ENCODE measurements at places on chromosomes 16 and 17.
A peak's percentile ranks its signal among the peaks of the same experiment; 100 is the strongest.

DNA sequence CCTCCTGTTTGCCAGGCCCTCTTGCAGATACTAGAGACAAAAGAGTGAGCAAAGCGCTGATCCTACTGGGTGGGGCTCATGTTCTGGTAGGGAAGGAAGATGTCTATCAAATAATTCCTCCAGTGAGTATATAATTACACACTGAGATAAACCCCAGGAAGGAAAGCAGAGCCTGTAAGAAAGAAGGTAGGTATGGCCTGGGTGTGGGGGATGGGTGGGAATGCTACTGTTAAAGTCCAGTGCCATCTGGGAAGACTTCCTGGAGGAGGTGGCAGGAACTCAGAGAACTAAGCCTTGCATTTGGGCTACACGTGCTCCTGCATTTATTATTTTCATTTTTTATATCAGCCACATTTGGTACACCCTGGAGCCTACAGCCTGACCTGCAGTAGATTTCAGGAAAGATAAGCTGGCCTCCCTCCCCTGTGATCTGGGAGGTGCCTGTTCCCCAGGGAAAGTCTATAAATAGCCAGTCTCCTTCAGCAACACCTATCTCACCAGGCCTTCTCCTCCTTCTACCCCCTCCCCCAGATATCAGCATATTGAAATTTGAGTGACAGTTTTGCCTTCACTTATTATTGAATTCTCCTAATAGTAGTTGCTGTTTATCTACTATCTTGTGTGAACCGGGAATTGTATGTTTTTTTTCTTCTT lies 11.5 kb downstream of the ATP2C2 start:
- no peak for DNase-seq

GRCh38 chr16:30527635-30528178 lies 1.3 kb upstream of the ZNF768 start:
- DNase-seq, result no peak

DNA sequence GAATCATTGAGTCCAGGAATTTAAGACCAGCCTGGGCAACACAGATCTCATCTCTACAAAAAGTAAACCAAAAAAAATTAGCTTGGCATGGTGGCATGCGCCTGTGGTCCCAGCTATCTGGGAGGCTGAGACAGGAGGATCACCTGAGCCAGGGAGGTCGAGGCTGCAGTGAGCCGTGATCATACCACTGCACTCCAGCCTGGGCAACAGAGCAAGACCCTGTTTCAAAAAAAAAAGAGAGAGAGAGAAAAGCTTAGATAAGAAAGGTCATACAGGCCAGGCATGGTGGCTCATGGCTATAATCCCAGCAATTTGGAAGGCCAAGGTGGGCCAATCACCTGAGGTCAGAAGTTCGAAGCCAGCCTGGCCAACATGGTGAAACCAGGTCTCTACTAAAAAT lies 63.5 kb upstream of the DNAH17 start:
- no peak for DNase-seq

- DNase-seq, result no peak
Measured at GRCh38 chr16:48574140-48574539, 35.8 kb downstream of the N4BP1 start.

GRCh38 chr16:4664538-4665418 lies 28.6 kb upstream of the NUDT16L1 start:
- no peak for DNase-seq

DNA sequence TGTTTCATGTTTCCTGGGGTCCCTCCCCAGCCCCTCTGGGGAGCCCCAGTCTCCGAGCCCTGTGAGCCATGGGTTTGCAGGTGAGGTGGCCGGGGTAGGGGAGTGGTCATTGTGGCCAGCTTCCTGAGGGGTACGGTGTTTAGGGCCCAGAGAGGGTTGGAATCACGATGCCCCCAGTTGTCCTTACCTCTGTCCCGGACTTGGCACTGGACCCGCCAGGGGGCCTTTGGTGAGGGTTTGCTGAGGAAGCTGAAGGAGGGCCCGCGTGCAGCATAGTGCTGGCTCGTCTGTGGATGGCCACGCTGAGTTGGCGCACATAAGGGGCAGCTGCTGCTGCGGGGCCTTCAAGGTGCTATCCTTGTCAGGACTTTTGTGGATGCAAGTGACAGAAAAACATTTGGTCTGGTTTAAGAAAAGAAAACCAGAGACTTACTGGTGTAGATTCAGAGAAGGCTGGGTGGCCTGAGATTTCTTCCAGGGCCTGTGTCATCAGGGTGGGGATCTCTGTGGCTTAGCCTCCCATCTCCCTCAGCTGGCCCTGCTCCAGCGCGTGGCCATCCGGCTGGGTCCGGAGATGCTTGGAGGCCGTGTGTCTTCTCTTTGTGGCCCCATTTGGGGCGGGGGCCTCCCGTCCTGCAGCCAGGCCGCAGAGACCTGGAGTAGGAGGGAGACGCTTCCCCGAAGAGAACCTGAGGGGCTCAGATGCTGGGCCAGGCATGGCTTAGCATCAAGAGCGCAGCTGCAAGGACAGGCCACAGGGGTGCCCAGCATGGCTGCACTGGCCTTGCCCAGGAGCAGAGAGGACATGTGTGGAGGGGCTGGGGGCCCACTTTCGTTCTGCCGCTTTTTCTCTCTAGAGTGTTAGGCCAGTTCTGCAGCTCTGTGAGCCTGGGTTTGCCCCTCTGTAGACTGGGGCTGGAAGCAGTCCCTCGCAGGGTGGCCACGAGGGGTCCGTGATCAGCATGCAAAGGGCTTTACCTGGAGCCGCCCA lies 33.7 kb upstream of the NUDT16L1 start:
- no peak for DNase-seq

- no peak for DNase-seq
Measured at GRCh38 chr17:19299214-19299747, 62.1 kb downstream of the EPN2 start.

DNA sequence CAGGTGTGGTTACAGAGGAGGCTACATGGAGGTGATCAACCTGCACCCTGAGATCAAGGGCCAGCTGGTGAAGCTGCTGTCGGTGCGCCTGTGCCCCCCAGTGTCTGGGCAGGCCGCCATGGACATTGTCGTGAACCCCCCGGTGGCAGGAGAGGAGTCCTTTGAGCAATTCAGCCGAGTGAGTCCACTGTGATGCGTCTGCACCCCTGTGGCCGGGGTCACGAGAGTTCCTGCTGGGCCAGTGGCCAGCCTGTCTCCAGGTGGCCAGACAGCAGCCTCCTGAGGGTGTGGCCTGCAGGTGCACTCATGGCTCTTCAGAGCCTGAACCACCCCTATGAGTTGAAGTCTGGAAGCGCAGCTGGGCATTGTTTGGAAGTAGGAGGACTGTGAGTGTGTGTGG lies 38.1 kb downstream of the GPT2 start:
- no peak for DNase-seq

GRCh38 chr16:51355875-51356274 lies 204.8 kb upstream of the SALL1 start:
- no peak for DNase-seq

DNA sequence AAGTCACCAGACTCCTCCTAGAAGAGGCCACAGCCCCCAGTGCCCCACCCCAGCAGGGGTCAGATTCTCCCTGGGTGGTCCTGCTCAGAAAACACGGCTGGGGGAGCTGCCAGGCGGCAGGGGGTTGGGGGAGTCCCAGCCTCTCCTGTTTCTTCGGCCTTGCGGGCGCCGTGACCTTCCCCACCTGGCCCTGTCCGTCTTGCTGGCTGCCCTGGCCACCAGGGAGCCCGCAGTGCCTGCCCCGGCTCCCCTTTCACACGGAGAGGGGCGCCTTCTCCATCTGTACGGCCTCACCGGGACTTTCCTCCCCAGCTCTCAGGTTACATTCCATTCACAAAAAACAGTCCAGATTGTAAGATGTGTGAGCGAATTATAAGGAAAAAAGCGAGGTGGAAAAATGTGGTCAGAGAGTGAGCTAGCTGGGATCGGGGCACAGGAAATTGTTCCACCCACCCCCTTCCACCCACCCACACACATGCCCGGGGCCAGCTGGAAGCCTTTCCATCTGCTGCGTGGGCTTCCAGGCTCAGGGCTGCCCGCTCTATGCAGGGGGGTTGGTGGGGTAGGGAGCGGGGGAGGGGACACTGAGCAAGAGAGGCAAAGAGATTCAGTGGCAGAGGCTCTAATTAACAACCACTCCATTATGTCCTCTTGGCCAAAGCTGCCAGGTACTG lies 14.6 kb upstream of the CIBAR2 start:
- peak; percentile 40 for DNase-seq

GRCh38 chr17:70717042-70717441 lies 547.7 kb downstream of the KCNJ2 start:
- DNase-seq, result no peak

GRCh38 chr16:70151391-70151790 lies 22.2 kb upstream of the CLEC18C start:
- DNase-seq, result no peak

GRCh38 chr17:194828-195602 lies 13.6 kb upstream of the DOC2B start:
- DNase-seq, result no peak

GRCh38 chr17:30219833-30220232 lies 15.7 kb downstream of the SLC6A4 start:
- DNase-seq, result no peak

DNA sequence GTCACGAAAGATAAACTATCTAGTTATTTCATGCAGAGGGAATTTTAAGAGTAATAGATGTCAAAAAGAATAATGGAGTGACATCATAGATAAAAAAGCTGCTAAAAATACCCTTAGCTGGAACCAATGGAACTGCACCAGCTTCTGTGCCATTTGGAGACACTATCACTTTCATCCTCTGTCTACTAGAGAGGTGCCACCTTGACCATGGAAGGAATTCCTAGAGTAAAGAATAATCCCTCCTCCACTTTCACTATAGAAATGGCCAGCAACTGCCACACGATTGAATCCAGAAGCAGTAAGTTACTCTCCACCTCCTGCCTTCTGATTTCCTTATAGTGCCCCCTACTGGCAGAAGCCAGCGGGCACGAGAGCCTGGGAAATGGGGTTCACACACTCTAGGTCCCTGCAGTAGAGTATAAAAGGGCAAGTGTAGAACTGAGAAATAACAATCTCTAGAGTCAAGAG lies 2.8 kb upstream of the ALDH3A2 start:
- peak; percentile 11 for DNase-seq

DNA sequence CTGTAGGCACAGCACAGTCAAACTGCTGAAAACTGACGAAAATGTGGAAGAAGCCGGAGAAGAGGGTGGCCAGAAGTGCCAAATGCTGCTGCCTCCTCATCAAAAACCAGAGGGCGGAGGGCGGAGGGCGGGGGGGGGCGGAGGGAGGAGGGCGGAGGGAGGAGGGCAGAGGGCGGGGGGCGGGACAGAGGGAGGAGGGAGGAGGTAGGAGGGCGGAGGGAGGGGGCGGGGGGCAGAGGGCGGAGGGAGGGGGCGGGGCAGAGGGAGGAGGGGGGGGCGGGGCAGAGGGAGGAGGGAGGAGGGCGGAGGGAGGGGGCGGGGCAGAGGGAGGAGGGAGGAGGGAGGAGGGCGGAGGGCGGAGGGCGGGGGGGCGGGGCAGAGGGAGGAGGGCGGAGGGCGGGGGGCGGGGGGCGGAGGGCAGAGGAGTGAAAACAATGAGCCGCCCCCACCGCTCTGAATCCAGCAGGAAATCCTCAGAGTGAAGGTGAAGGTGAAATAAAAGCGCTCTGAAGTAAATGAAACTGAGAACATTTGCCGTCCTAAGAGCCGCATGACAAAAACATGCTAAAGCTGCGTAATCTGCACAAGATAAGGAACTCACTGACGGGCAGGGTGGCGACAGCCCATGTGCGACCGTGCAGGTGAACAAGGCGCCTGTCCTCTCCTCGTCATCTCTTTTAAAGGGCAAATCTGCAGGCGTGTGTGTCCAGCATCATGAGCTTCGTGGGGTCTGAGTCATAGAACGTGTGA lies 22.6 kb upstream of the CBFA2T3 start:
- no peak for DNase-seq

DNA sequence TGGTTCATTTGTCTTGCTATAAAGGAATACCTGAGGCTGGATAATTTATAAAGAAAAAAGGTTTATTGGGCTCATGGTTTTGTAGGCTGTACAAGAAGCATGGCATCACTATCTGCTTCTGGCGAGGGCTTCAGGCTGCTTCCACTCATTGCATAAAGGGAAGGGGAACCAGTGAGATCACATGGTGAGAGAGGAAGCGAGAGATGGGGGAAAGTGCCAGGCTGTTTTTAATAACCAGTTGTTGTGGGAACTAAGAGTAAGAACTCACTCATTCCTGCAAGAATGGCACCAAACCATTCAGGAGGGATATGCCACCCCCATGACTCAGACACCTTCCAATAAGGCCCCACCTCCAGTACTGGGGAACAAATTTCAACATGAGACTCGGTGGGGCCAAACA lies 24.3 kb downstream of the SPECC1 start:
- no peak for DNase-seq

- no peak for DNase-seq
Measured at GRCh38 chr16:516301-516700, 11.2 kb upstream of the CAPN15 start.

- DNase-seq, result no peak
Measured at GRCh38 chr17:60615840-60616239, 15.8 kb downstream of the PPM1D start.

GRCh38 chr16:19783363-19784182 lies 65.5 kb downstream of the IQCK start:
- DNase-seq, result no peak

GRCh38 chr17:4490109-4490591 lies 8.5 kb upstream of the SPNS2 start:
- no peak for DNase-seq

Measured in HFFc6 (cell line).